ENCODE measurements at places on chromosomes 3 and 15.

GRCh38 chr15:61091289-61091616 is 137.8 kb downstream of the RORA start:
- DNase-seq: no peak

DNA sequence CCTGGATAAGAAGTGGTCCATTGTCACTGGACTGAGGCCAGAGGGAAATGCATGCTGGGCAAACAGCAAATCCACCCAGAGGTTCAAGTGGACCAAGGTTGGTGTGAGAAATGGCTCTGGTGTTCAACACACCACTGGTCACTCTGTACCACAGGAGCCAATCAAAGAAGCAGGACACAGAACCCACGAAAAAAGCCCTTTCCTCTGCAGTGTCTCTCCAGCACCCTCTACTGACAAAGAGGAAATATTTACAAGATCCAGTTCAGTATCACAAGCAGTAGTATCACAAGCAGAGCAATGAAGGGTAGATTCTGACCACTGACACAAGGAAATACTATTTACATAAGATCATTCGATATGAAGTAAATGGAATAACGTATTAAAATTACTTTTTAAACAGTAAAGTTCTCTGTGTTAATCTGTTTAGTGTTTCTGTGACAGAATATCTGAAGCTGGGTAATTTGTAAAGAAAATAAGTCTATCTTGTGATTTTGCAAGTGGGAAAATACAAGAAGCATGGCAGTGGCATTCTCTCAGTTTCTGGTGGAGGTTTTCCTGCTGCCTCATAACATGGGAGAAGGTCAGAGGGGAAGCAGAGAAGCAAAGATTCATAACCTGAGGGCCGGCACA is 390.7 kb downstream of the EFHB start:
- peak; percentile 13 for DNase-seq

DNA sequence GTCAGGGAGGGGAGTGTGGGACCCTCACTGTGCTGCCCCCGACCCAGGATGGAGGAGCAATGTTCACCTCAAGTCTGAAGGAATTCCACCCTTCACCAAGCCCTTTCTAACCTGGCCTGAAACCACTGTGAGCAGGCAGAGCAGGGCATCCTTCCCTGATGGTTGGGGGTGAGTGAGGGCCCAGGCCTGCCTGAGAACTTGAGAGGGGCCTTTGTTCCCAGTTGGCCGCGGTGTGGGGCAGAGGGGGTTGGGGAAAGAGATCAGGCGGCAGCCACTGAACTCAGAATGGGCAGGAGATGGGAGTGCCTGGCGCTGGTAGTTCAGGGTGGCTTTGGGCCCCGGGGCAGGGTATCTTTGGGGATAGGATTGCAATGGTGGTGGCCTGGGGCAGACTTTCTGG is 103.5 kb upstream of the RPL32 start:
- no peak for DNase-seq

GRCh38 chr3:79846148-79846933 is 78.5 kb upstream of the ROBO1 start:
- DNase-seq: peak; percentile 38

- DNase-seq: no peak
Observed at GRCh38 chr3:147904421-147904820, 495.3 kb downstream of the ZIC1 start.

- peak; percentile 85 for DNase-seq
Observed at GRCh38 chr3:185332026-185332735, 30.8 kb upstream of the MAP3K13 start.

DNA sequence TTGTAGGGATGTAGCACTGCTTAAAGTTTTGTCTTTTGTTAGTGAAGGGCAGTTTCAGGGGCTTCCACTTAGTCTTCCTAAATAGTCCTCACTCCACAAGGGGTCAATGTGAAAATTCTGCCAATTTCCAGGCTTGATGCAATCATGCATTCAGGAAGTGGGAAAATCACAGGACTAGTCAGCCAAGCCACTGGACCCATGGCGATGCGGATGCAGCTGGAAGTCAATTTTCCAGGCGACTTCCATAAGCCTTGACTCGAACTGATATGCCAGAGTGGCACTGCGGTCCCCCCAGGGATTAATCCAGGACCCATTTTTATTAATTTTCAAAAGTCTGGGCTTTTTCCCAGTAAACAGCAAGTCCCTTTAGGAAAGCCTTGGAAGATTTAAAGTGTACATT is 26.1 kb downstream of the GBE1 start:
- DNase-seq: no peak

GRCh38 chr3:157491136-157491535 is 12.1 kb downstream of the VEPH1 start:
- no peak for DNase-seq

DNA sequence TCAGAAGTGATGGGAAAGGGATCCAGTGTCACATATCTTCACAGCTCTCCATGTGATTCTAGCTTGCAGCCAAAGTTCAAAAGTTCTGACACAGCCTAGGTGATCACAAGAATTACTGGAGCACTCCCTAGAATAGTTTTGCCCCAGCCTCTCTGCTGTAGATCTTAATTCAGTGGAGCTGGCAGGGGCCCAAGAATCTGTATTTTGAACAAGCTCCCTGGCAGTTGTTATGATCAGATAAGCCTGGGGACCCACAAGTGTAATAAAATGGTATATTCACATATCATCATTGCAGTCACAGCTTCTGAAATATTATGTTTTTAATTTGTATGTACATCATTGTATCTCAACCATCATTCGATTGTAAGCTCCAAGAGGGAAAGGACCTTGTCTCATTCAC is 62.3 kb downstream of the NOX5 start:
- no peak for DNase-seq

All from A673 (cell line).